Right atrium auricular region (tissue), 2 donors: ENCODE measurements at places on chromosomes 13 and 19. TPM values are rescaled to one million over a fixed set of nuclear protein-coding genes. Genes with fewer than 3 reads are reported as not detected.

GRCh38 chr19:16836115-16837034, 7.2 kb downstream of the SIN3B start:
- no peak for DNase-seq

- no peak for DNase-seq
These were observed 175.5 kb upstream of the SERP2 start for GRCh38 chr13:44197791-44198770.

The LIPE gene
- total RNA-seq, result 11.6 TPM

The ZNF578 gene
- total RNA-seq, result 1.5 TPM

The PEPD gene
- 38.9 TPM for total RNA-seq

GRCh38 chr13:94706101-94706842, 6.1 kb downstream of the SOX21 start:
- DNase-seq, result no peak

The BORA gene
- total RNA-seq, result 1.3 TPM

DNA sequence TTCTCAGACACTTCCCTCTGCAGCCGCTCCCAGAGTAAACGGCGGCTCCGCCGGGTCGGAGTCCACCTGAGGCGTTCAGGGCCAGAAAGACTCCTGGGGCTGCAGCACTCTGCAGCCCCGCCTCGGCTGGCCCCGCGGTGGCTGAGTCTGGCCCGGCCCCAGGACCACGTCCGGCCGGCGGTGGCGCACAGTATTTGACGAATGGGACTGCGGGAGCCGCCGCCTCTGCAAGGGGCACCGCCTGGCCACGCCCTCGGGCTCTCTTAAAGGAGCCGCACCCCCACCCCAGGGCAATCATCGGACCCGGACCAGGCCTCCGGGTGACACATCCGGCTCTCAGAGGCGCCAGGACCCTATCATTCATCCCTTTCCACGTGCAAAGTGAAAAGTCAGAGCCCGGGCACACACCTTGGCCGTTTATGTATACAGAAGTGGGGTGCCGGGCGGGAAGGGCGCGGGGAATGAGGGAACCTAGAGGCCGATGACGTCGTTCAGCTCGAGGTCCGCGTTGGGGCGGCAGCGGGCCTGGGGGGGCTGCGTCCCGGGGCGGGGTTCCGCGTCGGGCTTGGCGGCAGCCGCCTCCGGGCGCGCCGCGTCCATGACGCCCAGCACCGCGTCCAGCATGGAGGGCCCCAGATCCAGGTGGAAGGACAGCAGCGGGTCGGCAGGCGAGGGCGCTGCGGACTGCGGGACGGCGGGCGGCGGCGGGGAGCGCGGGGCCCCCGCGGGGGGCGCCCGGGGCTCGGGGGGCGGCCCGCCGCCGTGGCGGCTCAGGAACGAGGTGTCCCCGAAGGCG, 1.2 kb upstream of the LENG9 start:
- DNase-seq, result peak; percentile 94

The GARRE1 gene
- total RNA-seq, result 25.5 TPM

The VMAC gene
- total RNA-seq, result 4.1 TPM

GRCh38 chr13:47213047-47213446, 316.2 kb upstream of the HTR2A start:
- DNase-seq, result no peak

The AP2S1 gene
- 61.0 TPM for total RNA-seq

The ZNF626 gene
- total RNA-seq, result 12.9 TPM

GRCh38 chr13:43303033-43303729, 279.8 kb downstream of the DNAJC15 start:
- no peak for DNase-seq

- no peak for DNase-seq
These were observed 149.4 kb downstream of the B3GLCT start for GRCh38 chr13:31349156-31349555.

GRCh38 chr13:104140552-104140951, 1074.3 kb upstream of the SLC10A2 start:
- DNase-seq, result no peak

GRCh38 chr13:42549552-42549936, 24.4 kb upstream of the TNFSF11 start:
- DNase-seq, result no peak

DNA sequence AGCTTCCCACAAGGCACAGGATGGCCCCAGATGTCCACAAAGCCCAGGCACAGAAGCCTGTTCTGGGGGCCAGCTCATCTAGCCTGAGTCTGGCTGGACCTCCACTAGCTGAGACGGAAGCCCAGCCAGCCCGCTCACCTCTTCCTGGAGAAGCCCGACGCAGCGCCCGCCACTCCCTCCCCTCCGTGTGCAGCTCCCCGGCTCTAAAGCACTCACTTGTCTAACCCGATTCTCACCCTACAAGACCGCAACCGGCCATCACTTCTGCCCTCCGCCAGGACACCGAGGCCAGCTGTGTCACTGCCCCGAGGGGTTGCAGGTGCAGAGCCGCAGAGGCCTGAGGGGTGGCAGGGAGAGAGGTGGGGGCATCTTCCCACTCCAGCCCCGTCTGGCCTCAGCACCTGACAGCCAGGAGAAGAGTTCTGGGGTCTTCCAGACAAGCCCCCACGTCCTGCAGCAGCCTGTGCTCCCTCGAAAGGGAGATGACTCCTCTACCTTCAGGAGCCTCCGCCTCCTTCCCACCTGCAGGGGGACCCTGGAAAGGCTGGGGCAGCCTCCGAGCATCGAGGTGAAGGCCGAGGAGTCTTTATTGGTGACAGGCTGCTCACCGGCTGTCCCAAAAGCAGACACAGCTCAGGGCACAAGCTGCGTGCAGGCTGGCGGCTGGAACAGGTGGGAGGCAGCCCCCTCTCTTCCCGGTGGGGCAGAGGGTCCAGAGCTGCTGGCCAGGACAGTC, 5.9 kb upstream of the DIRAS1 start:
- no peak for DNase-seq

The RUVBL2 gene
- 87.7 TPM for total RNA-seq

GRCh38 chr19:5953680-5954213, 24.2 kb downstream of the RANBP3 start:
- no peak for DNase-seq

- DNase-seq, result no peak
These were observed 70.0 kb downstream of the KCTD15 start for GRCh38 chr19:33866696-33867095.

GRCh38 chr13:19657872-19658591, 24.6 kb downstream of the MPHOSPH8 start:
- DNase-seq, result no peak

GRCh38 chr19:13155472-13156359, 5.5 kb downstream of the IER2 start:
- DNase-seq, result peak; percentile 89

DNA sequence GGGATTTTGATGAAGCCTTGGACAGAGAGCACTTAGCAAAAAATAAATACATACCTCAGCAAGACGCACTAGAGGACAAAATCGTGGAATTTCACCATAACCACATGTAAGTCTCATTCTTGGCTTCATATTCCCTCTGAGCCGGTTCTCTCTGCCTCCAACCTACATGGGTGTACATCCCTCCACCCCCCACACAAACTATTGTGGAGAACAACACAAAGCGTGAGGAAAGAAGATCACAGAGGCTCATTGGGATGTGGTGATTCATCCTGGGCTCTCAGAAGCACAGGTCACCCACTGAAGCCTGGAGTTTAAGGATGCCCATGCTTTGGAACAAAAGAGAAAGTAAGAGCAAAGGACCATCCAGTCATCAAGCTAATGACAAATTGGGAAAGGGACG, 192.2 kb downstream of the STK24 start:
- no peak for DNase-seq

The FLT3 gene
- total RNA-seq, result 0.26 TPM

The LYPD5 gene
- total RNA-seq, result 3.9 TPM

The ZSCAN1 gene
- not detected for total RNA-seq

DNA sequence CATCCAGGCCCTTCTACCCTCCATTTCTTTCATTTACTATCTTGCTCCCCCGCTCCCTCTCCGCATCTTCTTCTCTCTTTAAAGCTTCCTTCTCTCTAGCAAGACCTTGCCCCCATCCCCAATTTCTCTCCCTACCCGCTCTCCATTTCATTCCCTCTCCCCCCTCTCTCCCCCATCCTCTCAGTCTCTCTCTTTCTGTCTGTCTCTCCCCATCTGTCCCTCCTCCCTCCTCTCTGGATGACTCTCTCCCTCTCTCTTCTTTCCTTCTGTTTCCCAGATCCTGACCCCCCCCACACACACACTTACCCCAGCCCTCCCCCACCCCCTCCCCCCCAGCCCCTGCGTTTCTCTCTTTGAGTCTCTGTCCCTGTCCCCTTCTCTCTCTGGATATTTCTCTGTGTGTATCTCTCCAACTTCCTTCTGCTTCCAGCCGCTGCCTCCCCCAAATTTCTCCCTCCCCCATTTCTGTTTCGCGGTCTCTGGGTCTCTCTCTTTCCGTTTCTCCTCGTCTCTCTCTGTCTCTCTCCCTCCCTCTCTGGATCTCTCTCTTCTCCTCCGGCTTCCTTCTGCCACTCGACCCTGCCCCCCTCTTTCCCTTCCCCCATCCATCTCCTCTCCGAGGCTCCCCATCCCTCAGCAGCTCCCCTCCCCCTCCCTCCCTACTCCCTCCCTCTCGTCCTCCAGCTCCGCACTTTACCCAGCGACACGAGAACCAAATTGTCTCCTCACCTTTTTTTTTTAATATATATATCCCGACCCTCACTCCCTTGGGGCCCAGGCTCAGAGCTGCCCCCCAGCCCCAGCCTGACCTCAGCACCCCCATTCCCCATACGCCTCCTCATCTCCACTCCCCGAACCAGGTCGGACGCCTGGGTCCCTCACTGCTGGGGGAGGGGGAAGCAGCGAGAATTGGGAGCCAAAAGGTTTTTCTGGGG, 3.6 kb upstream of the CACNG8 start:
- DNase-seq, result no peak

- no peak for DNase-seq
These were observed 97.0 kb downstream of the DCT start for GRCh38 chr13:94382517-94382916.

GRCh38 chr13:100139817-100140216, 50.9 kb downstream of the PCCA start:
- no peak for DNase-seq

GRCh38 chr19:35002037-35002535, 2.0 kb downstream of the GRAMD1A start:
- no peak for DNase-seq

DNA sequence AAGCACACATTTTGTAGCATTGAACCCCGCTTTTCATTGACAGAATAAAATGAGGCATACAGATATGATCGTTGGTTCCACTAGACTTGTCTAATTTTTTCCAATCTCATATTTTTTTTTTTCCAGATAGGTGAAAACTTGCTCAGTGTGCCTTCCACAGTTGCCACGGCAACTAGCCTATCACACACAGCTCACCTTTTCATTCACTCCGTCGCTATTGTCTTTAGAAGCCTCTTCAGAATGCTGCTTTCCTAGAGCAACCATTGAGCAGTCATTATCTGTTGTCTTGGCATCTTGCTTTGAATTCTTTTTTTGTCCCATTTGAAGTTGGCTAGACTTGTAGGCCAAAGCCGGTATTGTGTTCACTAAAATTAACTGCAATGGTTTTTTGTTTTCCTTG, 37.7 kb upstream of the ESD start:
- no peak for DNase-seq

DNA sequence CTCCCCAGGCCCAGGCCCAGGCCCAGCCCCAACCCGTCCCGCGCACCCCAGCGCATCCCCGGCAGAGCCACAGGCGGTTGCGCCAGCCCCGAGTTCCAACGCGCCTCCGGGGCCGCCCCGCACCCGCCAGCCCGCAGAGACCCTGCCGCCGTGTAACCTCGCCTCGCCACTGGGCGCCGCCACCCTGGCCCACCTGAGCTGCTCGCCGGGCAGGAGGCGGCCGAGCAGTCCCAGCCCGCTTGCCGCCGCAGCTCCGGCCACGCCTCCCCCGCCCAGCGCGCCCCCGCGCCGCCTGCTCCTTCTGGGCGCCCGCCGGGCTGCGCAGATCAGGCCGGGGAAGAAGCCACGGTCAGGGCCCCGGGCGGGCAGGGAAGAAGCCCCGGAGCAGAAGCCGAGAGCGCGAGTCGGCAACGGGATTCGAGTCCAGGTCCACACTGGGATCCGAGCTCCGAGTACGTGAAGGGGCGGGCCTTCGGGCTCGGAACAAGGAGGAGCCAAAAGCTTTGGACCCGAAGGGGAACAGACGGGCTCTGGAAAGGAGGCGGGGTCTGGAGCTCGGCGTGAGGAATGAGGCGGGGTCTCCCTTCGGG, at the start of gene MBOAT7:
MBOAT7 (minus strand) TSS at position 436 of the 590 bp plus-strand sequence. CDS start 1,072 bp downstream, outside the sequence.
- no peak for DNase-seq

The SLC25A41 gene
- total RNA-seq, result not detected

The KLK11 gene
- total RNA-seq, result 24.4 TPM

GRCh38 chr13:110541526-110541920, 20.0 kb downstream of the RAB20 start:
- DNase-seq, result no peak

GRCh38 chr19:28990522-28990921, 222.4 kb downstream of the UQCRFS1 start:
- DNase-seq, result no peak

GRCh38 chr13:20258208-20258962, 26.3 kb upstream of the GJB6 start:
- DNase-seq, result no peak

The ZNF134 gene
- total RNA-seq, result 11.5 TPM

The PTPRS gene
- total RNA-seq, result 190 TPM

GRCh38 chr19:44912854-44913253, 1.6 kb upstream of the APOC1 start:
- no peak for DNase-seq

The GFY gene
- total RNA-seq, result not detected

- DNase-seq, result no peak
These were observed 47.5 kb upstream of the MED4 start for GRCh38 chr13:48142436-48142835.

GRCh38 chr19:6694147-6694815, 24.3 kb upstream of the TNFSF14 start:
- no peak for DNase-seq

The CLC gene
- not detected for total RNA-seq

The RASAL3 gene
- total RNA-seq, result 1.7 TPM

- DNase-seq, result no peak
These were observed 65.5 kb downstream of the RASA3 start for GRCh38 chr13:114066956-114067355.

The DHDH gene
- not detected for total RNA-seq

- DNase-seq, result no peak
These were observed 6.3 kb downstream of the TSHZ3 start for GRCh38 chr19:31342926-31343325.

DNA sequence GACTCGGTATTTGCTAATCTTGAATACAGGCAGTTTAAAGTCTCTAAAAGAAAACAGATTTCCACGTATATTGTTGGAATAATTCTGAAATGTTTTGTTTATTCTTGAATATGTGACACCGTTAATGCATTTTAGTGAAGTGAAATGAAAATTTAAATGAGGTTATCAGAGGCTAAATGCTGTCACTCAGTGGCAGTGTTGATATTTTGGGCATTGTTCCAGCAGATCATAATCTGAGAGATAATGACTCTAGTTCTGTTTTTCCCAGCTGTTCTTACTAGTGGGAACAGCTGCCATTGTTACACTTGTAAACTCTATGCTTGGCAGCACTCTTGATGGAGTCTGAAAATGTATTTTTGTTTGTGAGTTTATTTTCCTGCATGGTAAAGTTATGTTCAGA, 365.6 kb upstream of the SLC10A2 start:
- DNase-seq, result no peak

The CYP4F12 gene
- 4.3 TPM for total RNA-seq

The PSG11 gene
- total RNA-seq, result not detected
